Stimulated activated CD8-positive, alpha-beta memory T cell treated with anti-CD3 and anti-CD28 coated beads, Interleukin-15, amount 100 ng/mL, for 24 hours (primary cell): ENCODE measurements at places on chromosomes 12 and 14.

DNA sequence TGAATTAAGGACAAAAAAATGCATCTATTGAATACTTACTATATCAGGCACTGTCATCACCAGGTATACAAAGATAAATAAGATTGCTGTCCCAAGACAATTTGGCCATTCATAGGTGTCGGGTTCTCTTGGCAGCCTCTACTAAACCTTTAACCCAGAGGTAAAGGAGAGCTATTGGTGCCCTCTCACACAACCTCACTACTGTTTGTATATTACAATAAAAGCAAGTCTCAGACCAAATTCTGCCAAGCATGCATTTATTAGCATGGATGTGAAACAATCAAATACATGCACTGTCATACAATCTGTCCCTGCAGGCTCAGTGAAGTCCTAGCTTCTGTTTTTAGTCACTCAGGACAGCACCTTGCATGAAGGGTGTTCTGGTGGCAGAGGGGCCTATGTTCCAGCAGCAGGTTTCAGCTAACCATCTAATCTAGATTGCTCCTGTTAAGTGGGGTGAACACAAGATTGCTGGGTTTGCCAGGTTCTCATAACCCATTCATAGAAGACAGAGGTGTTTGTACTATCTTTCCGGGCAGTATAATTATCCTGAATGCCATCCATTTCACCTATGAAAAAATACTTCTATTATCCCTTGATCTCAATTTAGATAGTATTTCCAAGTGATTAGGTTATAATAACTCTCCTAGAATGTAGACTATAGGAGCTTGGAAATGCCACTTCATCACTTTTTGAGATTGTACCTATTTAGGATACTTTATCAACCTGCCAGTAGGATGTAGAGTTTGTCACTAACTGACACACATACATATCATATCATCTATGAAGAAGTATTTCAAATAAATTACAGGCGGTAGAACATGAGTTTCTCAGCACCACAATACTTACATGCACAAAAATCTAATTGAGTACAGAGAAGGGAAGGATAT, 254.0 kb upstream of the KRR1 start:
- DNase-seq = no peak

DNA sequence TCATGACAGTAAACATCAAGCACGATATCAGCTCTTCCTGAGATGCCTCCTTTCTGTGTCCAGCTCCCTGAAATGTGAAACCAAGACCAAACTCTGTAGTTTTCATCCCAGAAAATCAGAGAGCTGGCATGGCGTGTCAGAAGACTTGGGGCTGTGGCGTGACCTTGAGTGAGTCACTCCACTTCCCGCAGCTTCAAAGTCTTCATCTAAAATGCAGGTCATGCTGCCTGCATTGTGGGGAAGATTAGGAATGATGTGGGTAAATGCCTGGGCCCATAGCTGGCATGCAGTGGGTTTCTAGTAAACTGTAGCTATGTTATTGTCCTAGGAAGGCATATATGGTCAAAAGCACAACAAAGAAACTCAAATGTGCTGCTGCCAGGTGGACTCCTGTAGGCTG, 28.8 kb downstream of the OAS2 start:
- no peak for DNase-seq

DNA sequence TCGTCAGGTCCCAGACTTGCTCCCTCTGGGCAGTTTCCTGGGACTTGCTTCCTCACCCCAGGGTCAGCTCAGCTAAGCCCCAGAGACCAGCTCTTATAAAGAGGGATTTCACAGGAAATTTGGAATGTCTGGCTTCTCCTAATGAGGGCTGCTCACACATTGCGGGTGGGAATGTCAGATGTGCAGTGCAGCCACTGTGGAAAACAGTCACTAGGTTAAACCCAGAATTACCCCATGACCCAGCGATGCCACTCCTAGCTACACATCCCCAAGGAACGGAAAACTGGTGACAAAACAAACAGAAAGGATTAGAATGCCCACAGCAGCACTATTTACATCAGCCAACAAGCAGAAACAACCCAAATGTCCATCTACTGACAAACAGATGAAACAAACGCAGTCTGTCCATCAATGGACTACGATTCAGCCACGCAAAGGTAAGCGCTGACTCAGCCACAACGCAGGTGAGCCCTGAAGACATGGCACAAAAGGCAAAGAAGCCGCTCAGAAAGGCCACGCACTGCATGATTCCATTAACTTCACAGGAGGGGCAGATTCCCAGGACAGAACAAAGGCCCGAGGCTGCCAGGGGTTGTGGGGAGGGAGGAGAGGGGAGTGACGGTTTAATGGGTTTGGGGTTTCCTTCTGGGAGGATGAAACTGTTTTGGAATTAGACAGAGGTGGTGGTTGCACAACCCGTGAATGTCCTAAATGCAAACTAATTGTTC, 63.0 kb downstream of the NCOR2 start:
- no peak for DNase-seq

- DNase-seq = no peak
These were observed 257.7 kb downstream of the NAV3 start for GRCh38 chr12:78088391-78088832.

DNA sequence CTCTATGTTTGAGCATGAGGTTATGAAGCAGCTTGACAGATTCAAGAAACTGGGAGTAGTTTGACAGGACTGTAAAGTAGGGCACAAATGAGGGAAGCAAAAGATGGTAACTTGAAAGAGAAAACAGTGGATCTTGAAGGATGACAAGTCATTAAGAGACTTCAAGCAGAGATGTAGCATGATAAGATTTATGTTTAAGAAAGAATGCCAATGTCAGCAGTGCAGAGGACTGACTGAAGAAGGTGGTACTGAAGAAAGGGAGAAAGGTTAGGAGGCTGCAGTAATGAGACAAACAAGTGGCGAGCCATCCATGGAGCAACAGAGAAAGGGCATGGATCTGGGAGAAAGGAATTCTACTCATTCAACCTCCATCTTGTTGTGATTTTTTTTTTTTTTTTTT, 120.2 kb upstream of the RAP1B start:
- no peak for DNase-seq

DNA sequence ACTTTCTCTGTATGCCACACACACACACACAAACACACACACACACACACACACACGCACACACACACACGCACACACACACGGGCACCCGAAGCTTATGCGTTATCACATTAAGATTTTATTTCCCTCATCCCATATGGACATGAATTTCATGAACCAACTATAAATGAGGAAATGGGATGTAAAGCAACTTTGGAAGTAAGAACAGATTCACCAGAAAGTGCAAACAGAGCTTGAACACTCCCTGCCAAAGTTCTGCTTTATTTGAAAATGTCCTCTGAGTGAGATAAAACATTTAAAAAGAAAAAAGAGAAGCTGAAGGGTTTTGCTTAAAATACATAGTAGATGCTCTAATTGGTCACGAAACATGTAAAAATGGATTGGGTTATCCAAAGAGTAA, 90.4 kb upstream of the OTX2 start:
- no peak for DNase-seq

GRCh38 chr14:20754308-20754707, 8.6 kb downstream of the EDDM3A start:
- no peak for DNase-seq

DNA sequence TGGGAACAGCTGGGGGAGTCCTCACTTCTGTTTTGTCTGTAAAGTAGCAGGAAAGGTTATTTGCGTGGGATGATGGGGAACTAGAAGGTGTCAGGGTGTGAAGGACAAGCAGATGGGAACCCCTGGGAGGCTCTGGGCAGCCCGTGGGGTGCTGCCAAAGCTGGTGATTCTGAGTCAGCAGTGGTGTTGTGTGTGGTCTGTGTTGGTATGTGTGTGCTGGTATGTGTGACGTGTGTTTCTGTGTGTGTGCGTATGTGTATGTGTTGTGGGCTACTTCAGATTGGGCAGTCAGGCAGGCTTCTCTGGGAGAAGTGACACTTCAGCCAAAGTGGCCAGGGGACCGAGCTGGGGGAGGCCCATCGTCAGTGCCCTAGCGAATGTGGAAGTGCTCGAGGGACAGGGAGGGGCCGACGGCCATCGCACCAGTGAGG, 15.3 kb upstream of the BDKRB2 start:
- DNase-seq = no peak

DNA sequence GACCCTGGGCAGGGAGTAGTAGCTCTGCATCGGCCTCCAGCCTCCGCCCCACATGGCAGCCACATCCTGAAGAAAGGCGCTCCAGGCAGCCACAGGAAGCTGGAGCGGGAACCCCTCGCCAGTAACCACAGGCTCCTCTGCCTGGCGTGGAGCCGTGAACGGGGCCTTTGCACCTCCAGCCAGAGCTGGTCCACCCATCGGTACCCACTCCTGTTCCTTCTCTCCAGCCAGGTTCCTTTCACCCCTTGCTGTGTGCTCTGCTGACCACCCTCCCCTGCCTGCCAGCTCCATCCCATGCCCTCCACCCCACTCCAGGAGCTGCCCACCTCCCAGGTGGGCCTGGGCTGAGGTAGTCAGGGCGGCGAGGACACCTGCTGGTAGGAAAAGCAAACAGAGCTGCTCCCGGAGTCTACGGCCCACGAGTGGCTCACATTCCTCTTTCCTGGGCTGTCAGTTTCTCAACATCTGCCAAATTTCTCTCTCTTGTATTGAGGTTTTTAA, 2.7 kb downstream of the TGFB3 start:
- DNase-seq = no peak

GRCh38 chr12:99611117-99611516, 36.4 kb upstream of the GARIN6 start:
- DNase-seq = no peak
